ENCODE measurements at places on chromosomes 5 and 9.

DNA sequence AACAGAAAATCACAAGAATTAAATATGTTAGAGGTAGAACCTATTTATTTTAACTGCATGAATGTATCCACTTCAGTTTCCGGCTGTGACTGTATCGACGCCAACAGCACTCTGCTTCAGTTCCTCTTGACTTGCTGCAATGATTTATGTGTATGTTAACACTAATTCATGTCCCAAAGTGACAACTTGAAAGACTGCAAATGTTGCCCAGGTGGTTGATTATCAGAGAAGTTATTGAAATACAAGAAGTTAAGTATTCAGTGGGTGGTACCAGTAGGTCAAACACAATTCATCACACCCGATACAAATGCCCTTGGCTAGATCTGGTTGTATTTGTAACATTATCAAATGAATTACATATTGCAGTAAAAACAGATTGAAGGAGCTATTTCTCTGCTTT, 622.7 kb upstream of the CDH18 start:
- DNase-seq = no peak

- DNase-seq = no peak
Measured at GRCh38 chr5:88948746-88949600, 66.0 kb upstream of the MEF2C start.

GRCh38 chr5:112824197-112824596, 36.9 kb upstream of the SRP19 start:
- no peak for DNase-seq

DNA sequence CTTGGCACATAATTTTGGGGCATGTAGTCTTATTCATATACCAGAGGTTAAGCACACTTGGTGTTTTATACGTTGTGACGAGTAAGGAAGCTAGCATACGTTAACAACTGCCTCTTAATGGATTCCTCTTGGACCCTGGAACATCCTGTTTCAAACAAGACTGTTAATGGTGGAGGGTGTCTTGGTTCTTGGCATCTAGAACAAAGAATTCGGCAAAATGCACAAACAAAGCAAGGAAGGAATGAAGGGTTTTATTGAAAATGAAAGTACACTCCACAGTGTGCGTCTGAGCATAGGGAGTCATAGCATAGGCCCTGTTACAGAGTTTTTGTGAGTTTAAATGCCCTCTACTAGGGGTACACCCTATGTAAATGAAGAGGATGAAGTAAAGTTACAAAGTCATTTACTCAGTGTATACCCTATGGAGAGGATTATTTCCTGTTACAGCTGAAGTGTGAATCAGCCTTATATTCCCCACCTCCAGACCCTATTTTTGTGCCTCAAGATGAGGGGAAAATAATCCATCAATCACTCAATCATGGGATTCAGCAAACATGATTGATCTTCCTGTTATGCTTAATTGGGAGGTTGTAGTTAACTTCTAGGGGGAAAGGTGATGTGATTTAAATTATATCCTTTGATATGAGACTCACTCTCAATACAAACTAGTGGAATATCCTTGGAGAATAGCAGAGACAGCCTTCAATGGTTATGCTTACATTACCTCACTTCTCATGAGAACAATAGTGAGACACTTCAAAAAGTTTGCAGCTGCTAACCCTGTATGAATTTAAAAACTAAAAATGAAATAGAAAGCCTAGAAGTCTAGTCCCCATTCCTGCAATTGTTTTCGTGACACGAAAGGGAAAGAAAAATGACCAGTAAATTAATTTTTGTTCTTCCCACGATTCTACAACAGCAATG, 84.9 kb upstream of the MYO10 start:
- DNase-seq = no peak

- no peak for DNase-seq
Measured at GRCh38 chr5:134175921-134176510, 734 bp downstream of the SKP1 start.

GRCh38 chr5:68428231-68428811, 212.8 kb downstream of the PIK3R1 start:
- no peak for DNase-seq

DNA sequence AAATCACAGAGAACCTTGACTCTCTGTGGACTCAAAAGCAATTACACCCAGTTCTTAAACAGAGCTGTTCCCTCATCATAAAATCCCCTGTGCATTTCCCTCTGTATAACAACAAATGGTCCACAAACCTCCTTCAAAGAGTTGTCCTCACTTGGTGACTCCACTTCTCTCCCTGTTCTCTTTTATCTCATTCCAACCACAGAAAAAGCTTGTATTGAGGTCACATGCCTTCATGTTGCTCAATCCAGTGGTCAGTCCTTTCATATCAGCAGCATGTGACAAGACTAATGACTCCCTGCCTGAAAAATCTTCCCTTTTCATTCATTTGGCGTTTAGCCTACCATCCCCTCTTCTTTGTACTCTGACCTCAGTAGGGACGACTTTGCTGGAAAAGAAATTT, 158.0 kb downstream of the DEPDC1B start:
- peak; percentile 79 for DNase-seq

- no peak for DNase-seq
Measured at GRCh38 chr5:149488645-149489306, 62.5 kb downstream of the CSNK1A1 start.

DNA sequence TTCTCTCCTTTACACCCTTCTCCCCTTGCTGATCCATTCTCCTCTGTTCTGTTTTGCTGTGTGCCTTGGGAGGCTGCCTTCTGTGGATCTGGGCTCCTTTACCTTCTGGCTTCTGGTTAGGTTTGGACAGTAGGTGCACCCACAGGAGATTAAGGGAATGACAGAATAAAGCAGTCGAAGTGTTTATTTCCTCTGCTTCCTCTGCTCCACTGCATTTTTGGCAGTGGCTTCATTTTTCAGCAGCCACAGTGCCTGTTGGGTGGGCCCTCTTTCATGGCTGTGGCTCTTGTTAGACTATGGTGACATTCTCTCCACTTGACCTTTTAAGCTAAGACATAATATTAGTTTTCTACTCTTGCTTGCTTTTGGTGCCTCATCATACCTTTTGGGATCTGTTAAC, 144.1 kb downstream of the CCDC171 start:
- no peak for DNase-seq

- no peak for DNase-seq
Measured at GRCh38 chr9:9612270-9612669, 1000.5 kb downstream of the PTPRD start.

DNA sequence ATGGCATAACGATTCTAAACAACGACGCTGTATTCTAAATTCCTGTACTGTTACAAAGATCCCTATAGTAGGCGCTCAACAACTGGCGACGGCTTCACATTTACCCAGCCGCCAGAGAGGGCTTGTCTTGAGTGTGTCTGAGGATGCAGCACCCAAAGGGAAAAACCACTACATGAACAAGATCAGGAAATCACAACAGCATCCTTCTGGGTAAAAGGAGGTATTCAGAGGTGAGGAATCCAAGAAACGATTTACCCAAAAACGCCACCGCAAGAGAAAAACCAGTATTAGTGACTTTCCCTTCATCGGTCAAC, 711 bp downstream of the TTC33 start:
- DNase-seq = peak; percentile 49

GRCh38 chr5:55469839-55470238, 64.9 kb downstream of the PLPP1 start:
- DNase-seq = no peak

DNA sequence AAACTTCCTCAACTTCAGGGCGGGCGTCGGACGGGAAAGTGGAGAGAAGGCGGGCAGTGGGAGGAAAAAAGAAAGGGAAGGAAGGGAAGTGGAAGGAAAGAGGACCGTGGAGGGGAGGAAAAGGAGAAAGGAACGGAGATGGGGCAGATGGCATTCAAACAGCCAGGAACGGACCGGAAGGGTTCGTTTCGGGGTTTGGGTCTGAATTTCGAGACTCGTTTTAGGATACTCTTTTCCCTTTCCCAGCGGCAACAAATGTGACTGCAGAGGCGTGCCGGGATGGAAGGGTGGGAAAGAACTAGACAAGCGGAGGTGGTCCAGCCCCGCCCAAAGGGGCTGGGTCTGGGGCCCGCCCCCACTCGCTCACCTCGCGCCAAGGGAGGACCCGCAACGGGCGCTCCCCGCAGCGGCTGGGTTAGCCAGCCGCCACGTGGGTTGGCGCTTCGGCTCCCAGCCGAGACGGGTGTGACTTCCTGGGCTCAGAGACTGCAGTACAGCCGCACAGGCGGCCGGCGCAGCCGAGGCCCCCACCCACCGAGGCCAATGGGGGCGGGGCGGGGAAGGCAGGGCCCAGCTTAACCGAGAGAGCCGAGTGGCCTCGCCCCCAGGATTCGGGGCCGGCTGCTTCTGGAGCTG, 2.7 kb downstream of the VCAN start:
- peak; percentile 65 for DNase-seq

GRCh38 chr5:104661256-104661655, 1098.7 kb upstream of the NUDT12 start:
- no peak for DNase-seq

DNA sequence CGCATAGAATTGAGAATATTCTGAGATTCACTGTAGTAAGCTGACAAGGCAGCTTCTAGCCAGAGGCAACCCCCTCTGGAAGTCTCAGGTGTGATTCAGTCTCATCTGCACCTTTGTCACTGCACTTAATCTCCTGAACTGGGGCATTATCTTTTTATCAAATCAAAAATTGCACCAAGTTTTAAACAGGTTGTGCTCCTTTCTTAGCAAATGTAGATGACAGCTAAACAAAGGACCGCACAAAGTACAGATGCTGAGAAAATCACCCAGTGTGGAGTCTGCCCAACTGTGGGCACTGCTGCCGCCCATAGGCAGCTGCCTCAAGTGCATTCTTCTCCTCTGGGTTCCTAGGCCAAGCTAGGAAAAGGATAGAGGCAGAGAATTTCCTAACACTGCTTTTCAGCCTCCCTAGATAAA, 51.1 kb downstream of the STARD4 start:
- no peak for DNase-seq

- DNase-seq = no peak
Measured at GRCh38 chr5:124131466-124131865, 615.0 kb downstream of the ZNF608 start.

GRCh38 chr9:38408719-38409118, 15.5 kb downstream of the IGFBPL1 start:
- DNase-seq = no peak

DNA sequence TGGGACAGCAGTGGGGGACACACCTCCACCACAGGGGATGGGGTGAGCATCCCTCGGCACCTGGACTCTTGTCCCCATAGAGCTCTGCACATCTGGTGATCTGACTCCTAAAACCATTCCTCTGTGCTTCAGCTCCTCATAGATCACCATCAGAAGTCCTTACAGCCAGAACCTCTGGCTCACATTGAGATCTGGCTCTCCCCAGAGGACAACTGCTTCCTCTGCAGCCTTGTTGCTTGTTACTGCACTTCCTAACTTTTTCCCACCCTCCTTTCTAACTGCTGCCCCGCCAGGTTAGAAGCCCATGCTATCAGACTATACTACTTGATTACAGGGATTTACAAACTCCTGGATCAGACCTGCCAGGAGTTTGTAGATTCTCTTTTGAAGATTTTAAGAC, 64.5 kb downstream of the ARSB start:
- DNase-seq = no peak

GRCh38 chr9:107710953-107711352, 221.4 kb upstream of the KLF4 start:
- no peak for DNase-seq

- DNase-seq = no peak
Measured at GRCh38 chr9:13607481-13608441, 328.3 kb upstream of the MPDZ start.

DNA sequence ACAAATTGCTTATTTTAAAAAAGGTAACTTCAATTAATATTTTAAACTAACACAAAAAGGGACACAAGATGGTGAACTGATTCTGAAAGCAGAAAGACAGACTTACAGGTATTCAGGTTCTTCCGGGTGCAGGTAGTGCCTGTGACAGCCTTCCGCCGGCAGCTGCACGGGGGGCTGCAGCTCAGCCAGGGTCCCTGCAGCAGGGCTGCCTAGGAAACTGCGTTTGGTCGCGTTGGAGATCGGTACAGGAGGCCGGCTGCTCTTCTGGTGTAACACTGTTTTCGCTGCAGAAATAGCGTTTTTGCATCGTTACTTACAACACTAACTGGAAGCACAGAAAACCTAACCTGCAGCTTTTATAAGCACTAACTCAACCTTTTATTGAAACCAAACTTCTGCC, 80.0 kb downstream of the CAMSAP1 start:
- no peak for DNase-seq

DNA sequence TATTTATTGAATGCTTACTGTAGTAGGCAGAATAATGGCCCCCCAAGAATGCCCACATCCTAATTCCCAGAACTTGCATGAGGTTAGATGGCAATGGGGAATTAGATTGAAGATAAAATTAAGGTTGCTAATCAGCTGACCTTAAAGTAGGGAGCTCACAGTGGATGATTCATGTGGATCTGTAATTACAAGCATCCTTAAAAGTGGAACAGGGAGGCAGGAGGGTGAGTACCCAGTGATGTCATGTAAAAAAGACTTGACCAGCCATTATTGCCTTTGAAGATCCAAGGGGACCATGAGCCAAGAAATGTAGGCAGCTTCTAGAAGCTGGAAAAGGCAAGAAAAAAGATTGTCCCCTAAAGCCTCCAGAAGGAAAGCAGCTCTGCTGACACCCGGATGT, 71.4 kb downstream of the GABBR2 start:
- no peak for DNase-seq

DNA sequence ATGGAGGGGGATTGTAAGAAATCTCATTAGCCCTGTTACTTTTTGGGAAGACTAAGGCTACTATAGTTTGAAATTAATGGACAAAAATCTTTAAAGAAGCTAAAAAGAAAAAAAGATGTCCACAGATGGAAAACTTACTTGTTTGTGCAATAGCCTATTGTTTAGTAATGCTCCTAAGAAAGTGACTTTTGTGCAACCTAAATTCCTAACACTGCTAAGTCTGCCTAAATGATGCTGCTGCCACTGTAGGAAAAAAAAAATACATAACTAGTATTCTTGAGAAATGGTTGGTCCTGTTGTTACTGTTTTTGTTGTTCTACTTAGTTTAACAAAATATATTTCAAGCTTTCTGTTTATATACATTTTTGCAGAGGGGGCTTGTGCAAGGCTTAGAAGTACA, 108.2 kb upstream of the NR3C1 start:
- no peak for DNase-seq

DNA sequence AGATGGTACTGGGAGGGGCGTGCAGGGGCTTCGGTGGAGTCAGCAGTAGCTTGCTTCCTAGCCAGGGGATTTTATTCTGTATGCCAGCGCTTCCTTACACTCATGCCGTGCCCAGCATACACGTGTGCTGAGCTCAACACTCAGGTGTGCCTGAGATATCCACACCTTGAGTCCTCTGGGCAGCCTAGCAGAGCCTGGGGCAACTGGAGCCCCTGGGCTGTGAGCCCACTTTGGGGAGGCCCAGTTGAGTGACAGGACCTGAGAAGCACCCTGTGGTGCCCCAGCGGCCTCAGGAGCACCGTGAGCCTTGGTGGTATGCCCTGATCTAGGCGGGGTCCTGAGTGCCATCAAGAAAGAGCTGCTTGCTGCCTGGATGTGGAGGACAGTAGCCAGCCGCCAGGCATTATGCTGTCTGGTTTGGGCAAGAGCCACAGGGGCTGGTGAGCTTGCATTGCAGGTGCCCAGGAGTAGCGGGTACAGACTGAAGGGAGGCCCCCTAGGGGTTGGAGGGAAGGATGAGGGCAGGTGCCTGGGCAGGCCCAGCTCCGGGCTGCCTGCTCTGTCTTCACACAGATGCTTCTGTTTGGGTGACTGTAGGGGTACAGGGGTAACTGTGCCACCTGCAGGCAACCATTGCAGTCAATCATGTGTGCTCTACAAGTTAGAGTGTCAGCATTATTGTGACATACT, 42.9 kb downstream of the BNIP1 start:
- DNase-seq = no peak
